Cortex of kidney (tissue), 1 donor: ENCODE measurements at places on chromosomes 16 and 17.

- DNase-seq, result no peak
Observed at GRCh38 chr17:48338720-48339119, 91.3 kb downstream of the SKAP1 start.

DNA sequence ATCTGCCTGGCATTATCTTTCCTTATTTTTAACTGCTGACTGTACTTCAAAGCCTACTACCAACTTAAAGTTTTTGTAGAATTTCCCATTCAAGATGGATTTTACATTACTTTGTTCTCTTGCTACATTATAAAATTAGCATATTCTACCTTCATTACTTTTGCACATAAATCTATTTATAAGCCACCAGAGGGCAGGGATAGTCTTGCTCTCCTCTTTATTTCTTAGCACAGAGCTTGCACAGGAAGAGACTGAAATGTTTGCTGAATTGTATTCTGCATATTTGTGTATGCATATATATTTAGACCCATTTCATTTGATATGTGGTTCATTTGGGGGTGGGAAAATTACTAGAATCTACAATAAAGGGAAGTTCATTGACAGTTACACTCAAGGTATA lies 108.0 kb downstream of the SKAP1 start:
- no peak for DNase-seq

DNA sequence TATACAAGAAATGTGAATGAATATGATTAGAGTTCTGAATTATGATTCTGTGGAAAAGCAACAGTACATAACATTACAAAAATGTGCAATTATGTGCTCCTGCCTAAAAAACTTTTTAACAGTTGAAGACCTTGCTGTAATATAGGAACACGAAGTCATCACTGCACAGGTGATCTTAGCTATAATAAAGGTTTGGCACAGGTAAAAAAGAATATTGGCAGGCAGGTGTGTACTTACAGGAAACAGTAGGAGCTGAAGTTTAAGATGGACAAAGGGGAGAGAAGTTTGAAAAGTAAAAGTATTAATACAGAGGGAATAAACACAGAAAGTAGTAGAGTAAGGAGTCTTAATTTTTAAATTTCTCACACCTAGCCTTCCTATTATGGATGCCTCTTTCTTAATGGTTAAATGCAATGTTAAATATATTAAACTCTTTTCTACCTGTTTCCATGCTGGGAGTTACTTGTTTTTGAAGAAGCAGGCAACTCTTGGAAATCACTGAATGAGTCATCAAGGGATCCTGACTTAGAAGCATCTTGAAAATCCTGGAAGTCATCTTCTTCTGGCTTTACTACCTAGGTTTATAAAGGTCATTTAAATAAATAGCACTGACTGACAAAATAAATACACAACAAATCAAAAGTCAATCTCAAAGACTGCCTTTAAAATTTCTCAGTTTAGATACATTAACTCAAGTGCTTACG lies 40.7 kb downstream of the SYNRG start:
- no peak for DNase-seq

DNA sequence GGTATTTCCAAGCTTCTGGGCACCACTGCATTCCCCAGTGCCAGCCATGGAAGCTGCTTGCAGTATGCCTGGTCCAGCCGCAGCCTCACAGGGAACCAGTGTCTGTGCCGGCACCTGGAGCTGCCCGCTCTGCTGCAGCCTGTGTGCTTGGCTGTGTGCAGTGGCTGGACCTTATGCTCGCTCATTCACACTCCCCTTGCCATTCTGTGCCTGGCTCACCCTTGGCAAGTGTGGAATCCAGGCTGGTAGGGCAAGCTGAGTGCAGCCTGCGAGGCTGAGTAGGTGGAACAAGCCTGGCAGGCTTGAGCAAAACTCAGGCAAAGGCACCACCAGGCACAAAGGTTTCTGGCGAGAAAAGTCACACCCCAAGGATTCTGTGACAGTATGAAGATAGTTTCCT lies 144.0 kb downstream of the MYO1D start:
- no peak for DNase-seq

- no peak for DNase-seq
Observed at GRCh38 chr16:67773569-67774456, 32.5 kb downstream of the RANBP10 start.

GRCh38 chr17:27647765-27648164 lies 16.8 kb downstream of the LGALS9 start:
- DNase-seq, result no peak

DNA sequence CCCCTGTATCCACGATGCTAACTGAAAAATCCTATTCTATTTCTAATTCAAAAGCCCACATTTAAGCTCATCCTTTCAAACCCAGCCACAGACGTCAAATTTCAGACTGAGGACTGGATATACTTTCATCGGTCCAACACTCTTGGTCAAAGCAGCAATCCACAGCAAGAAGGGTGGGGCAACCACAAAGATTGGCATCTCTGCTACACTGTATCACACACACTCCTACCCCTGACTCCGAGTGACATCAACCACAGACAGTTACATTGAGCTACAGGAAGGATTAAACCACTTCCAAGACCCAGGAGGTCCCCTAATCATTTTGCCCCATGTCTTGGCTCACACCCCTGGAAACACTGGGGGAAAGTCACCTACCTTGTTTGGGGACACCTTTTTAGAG lies 61.3 kb downstream of the GRIN2A start:
- no peak for DNase-seq

DNA sequence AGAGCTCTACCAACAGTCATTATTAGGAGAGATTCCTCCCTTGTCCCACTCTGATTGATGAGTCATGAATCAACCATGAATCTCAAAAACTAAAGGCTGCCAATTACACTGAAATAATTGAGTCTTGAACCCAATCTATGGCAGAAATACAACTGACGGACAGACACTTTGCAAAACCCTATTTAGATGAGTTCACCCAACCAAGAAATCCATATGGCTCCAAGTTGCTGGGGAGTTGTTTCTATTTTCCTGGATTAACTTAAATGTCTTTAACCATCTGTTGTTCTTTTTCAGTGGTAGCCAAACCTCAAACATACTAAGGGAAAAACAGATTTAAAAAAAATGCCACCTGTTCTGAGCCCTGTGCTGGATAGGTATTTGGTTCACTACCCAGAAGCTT lies 151.0 kb downstream of the SHISA9 start:
- DNase-seq, result no peak

- no peak for DNase-seq
Observed at GRCh38 chr16:70250748-70251628, 752 bp downstream of the EXOSC6 start.

GRCh38 chr17:31596382-31597323 lies 205.2 kb downstream of the RAB11FIP4 start:
- no peak for DNase-seq

- DNase-seq, result no peak
Observed at GRCh38 chr16:89009343-89010209, 32.6 kb upstream of the CBFA2T3 start.

DNA sequence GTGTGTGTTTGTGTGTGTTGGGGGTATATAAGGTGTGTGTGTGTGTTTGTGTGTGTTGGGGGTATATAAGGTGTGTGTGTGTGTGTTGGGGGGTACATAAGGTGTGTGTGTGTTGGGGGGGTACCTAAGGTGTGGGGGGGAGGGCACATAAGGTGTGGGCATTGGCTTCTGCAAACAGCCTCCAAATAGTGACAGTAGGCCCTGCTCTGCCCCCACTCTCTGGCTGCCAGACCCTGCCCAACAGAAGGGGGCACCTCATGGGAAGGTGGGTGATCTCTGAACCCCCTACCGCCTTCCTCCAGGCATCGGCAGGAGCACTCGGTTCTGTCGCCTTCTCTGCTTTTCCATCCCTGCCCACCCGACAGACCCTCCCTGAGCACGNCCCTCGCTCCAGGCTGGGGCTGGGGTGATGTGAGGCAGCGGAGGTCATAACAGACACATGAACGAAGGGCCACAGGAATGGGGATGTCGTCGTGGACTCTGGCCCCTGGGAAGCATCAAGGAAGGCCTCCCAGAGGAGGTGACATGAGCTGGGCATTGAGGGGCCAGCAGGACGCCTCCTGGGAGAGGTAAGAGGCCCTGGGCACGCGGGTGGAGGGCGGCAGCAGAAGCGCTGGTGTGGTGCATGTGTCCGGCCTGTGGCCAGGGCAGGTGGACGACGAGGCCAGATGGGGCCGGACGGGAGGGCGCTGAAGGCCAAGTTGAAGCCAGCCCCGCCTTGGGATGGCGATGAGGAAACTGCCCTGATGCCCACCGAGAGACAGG lies 136.6 kb upstream of the RPH3AL start:
- no peak for DNase-seq

DNA sequence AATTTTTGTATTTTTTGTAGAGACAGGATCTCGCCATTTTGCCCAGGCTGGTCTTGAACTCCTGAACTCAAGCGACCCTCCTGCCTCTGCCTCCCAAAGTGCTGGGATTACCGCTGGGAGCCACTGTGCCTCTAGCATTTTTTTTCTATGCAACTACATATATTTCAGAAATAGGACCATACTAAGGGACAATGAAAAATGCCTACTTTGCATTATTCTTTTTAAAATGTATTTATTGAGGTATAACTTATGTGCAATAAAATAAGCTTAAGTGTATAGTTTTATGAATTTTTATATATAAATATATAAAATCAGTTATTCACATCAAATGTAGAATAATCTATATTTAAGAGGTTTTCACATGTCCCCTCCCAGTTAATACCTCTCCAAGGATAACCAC lies 38.1 kb downstream of the KATNIP start:
- no peak for DNase-seq

DNA sequence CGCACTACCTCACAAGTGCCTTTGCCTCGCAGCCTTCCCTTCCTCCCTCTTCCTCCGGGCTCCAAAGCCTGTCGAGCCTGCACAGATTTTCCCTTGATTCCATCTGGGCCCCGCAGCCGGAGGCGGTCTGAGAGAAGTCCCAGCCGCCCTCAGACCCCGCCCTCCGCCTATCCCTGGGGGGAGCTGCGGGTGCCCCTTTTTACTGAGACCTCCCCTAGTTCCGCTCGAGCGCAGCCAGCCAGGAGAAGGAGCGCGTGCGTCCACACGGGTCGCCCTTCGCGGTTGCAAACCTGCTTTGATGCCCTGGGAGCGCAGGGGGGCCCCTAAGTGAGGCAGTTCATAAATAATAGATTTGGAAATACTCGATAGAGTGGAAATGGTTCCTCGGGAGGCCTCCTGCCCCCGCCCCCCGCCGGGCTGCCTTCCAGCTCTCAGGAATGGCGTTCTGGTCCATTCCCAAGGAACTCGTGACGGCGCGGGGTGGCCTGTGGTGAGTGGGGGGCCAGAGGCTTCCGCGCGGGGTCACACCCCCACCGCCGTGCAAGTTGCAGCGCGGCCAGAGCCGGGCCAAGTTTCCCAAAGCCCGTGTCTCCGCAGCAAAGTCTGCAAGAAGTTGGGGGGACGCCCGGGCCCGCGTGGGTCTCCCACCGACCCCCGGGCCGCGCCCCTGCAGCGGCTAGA lies 610 bp downstream of the C16orf74 start:
- no peak for DNase-seq

DNA sequence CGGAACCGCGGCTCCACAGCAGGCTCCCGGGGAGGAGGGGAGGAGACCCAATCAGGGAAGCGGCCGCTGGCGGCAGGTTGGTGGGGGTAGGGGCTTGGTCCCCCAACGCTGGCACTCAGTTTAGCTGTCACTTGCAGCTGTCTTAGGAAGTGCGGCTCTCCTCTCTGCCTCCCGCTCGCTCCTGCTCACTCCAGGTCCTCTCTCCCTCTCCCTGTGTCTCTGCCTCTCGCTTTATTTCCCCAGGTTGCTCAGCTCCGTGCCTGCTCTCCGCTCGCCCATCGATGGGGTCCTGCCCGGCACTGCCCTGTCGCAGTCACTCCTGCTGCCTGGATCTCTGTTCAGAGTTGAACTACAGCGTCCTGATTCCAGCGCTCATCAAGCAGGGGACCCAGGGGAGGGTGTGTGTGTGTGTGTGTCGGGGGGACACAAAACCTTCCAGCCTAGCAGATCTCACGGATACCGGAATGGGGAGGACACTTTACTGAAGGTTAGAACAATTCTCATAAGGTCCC lies 145.6 kb downstream of the ENGASE start:
- no peak for DNase-seq

GRCh38 chr16:4944333-4945281 lies 7.7 kb upstream of the PPL start:
- DNase-seq, result no peak

DNA sequence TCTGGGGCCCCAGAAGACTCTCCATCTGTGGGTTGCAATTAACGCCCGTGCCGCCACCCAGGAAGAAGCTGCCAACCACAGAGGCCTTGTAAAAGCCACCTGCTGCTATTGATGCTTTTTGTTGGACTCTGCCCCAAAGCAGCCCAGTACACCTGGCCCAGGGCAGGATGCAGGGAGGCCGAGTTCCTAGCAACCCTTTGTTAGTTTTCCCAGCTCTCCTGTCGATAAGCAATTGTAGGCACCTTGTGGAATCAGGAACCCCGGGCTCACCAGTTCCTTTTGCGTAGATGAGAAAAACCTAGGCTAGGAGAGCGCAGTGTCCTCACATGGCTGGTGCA lies 103.3 kb downstream of the ABCC6 start:
- DNase-seq, result no peak

DNA sequence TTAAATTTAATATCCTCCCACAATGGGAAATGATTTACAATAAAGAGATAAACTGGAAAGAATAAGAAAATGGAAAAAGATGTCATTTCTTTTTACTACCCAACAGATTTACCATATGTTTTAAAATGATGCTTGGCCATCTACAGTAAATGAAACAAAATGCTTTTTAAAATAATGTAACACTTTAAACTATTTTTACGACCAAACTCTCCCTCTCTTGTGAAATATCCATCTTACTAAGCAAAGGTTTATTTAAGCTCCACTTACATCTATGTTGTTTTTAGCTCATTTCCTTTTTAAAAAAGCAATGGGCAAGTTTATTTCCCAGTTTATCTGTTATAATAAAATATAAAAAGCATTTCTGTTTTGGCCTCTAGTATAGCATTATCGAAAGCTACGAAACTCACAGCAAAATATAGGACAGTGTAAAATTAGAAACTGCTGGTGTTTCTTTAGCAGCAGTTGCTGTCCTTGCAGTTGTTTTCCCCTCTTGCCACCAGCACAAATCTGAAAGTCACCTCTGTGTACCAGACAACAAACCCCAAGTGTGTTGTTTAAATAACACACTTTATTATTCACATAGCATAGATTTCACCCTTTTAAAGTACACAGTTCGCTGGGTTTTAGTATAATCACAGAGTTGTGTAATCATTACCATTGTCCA lies 195.1 kb downstream of the CDRT15L2 start:
- no peak for DNase-seq

- no peak for DNase-seq
Observed at GRCh38 chr17:9973669-9974447, 68.8 kb upstream of the RCVRN start.

- no peak for DNase-seq
Observed at GRCh38 chr16:12348733-12349704, 372.5 kb downstream of the SNX29 start.

DNA sequence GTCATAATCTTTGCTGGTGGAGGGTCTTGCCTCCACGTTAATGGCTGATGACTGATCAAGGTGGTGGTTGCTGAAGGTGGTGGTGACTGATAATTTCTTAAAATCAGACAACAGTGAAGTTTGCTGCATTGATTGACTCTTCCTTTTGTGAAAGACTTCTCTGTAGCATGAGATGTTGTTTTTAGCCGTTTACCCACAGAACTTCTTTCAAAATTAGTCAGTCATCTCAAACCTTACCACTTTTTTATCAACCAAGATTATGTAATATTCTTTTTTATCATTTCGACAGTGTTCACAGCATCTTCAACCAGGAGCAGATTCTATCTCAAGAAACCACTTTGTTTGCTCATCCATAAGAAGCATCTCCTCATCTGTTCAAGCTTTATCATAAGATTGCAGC lies 5.9 kb downstream of the UQCRC2 start:
- DNase-seq, result no peak

- no peak for DNase-seq
Observed at GRCh38 chr16:79114759-79115158, 485.8 kb downstream of the MAF start.

GRCh38 chr16:86984991-86985647 lies 332.1 kb downstream of the C16orf95 start:
- DNase-seq, result no peak
